D721Med (cell line): ENCODE measurements at places on chromosomes 7 and 10.

DNA sequence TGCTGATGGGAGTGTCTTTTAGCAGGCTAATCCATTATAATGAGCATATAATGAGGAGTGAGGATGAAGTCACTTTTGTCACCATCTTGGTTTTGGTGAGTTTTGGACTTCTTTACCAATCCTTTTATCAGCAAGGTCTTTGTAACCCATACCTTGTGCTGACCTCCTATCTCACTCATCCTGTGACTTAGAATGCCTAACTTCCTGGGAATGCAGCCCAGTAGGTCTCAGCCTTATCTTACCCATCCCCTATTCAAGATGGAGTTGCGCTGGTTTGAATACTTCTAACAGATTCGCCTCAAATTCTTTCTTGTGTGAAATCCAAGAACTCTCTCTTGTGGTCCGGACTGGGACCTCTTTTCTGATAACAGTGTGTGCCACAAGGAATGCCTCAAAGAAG, 253.1 kb upstream of the CACNA2D1 start:
- DNase-seq: no peak

DNA sequence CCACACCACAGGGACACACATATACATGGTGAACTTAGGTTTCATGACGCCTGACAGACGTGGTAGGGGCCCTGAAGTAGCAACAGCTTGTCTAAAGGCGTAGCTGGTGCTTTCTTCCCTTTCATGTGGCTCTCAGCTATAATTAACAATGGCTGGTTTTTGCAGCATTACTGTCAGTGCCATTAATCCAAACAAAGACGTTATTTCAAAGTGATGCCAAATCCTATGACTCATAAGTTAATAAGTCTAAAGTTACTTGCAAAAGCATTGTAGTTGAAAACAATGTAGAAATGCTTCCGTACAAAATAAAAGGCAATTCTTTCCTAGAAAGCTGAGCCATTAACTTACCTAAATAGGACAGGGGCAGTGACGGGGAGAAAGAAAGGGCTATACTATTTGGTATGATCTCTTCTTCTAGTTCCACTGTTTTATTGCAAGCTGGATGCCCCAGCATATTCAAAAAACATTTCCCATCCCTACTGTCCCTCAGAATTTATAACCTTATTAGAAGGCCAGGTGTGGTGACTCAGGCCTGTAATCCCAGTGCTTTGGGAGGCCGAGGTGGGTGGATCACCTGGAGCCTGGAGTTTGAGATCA, 105.4 kb downstream of the ODAD2 start:
- no peak for DNase-seq

DNA sequence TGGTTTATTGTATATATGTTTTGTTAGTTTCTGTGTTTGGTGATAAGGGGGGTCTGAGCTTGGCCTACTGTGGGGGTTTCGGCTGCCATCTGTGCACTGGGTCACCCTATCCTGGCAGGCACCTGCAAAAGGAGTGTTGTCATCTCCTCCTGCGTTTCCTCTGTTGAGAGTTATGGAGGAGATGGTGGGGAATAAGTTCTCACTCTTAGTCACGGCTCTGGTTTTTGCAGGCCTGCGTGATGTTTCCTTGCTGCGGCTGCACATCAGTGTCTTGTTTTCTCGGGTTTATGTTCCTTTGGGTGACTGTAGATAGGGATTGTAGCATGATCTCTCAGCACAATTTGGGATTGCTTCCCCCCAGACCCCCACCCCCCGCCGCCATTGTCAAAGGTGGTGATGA, 36.8 kb downstream of the CCM2 start:
- no peak for DNase-seq

GRCh38 chr10:132019366-132019765, 37.6 kb upstream of the BNIP3 start:
- no peak for DNase-seq

- no peak for DNase-seq
Measured at GRCh38 chr7:116601426-116601825, 70.6 kb upstream of the MET start.

GRCh38 chr10:79400146-79401004, 45.0 kb downstream of the ZCCHC24 start:
- peak; percentile 55 for DNase-seq
